Thyroid gland (tissue), 4 donors: ENCODE measurements at places on chromosomes 6 and 20.

DNA sequence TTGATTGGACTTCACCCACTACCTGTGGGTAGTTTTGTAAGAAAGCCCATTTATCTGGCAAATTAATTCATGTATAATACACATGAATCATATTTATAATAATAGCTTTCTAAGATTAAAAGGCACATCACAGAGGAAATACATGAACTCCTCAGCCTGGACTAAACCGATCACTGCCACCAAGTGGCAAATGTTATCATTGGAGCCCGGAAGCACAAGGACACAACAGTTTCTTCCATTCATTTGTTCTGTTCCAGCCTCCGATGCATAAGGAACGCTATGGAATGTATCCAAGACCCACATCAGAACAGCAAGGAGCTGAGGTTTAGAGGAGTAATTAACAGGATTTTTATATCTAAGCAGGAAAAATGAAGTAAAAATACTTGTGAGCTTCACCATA is 13.9 kb upstream of the IPCEF1 start:
- no peak overlapping the region for H3K27ac ChIP-seq
- H3K4me3 ChIP-seq = no peak overlapping the region
- no peaks in the 10 kb centered on the region for H3K4me1 ChIP-seq
- no peaks in the 10 kb centered on the region for H3K36me3 ChIP-seq

GRCh38 chr6:106155219-106155830 is 69.2 kb downstream of the PRDM1 start:
- no peaks in the 10 kb centered on the region for H3K36me3 ChIP-seq
- no peaks in the 10 kb centered on the region for H3K4me1 ChIP-seq
- H3K4me3 ChIP-seq = no peak overlapping the region
- H3K27ac ChIP-seq = no peak overlapping the region

- H3K27ac ChIP-seq = no peak overlapping the region
- no peaks in the 10 kb centered on the region for H3K4me1 ChIP-seq
- H3K36me3 ChIP-seq = no peaks in the 10 kb centered on the region
- H3K27me3 ChIP-seq = no peaks in the 10 kb centered on the region
- no peak for DNase-seq
Measured at GRCh38 chr6:42520786-42521607, 42.8 kb upstream of the UBR2 start.

- no peak for DNase-seq
- no peaks in the 10 kb centered on the region for H3K36me3 ChIP-seq
- H3K27me3 ChIP-seq = no peaks in the 10 kb centered on the region
- no peak overlapping the region for H3K4me3 ChIP-seq
- H3K4me1 ChIP-seq = no peaks in the 10 kb centered on the region
Measured at GRCh38 chr6:41964201-41964887, 22.7 kb upstream of the CCND3 start.

- no peak overlapping the region for H3K4me3 ChIP-seq
- H3K4me1 ChIP-seq = no peaks in the 10 kb centered on the region
- DNase-seq = no peak
Measured at GRCh38 chr6:164178679-164179332, 764.3 kb downstream of the QKI start.

DNA sequence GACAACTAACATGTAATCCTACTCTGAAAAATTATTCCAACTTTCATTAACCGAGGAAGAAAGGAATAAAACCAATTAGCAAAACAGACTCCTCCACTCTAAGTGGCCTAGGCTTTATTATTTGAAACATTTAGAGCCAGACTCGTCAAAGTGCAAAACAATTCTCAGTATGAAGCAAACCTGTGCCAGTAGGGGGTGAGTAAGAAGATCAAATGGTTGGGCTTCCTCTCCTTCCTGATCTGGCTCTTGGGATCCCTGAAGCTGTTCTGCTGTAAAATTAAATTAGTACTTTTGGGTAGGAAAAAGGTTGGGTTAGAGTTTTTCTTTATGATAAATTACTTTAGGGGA is 177.6 kb upstream of the MAN1A1 start:
- no peaks in the 10 kb centered on the region for H3K36me3 ChIP-seq
- H3K27me3 ChIP-seq = no peaks in the 10 kb centered on the region
- H3K27ac ChIP-seq = no peak overlapping the region
- H3K4me1 ChIP-seq = no peaks in the 10 kb centered on the region
- H3K4me3 ChIP-seq = no peak overlapping the region

GRCh38 chr6:2565499-2565898 is 185.2 kb downstream of the MYLK4 start:
- no peaks in the 10 kb centered on the region for H3K27me3 ChIP-seq
- DNase-seq = no peak
- H3K4me3 ChIP-seq = no peak overlapping the region
- H3K4me1 ChIP-seq = no peaks in the 10 kb centered on the region
- no peak overlapping the region for H3K27ac ChIP-seq

DNA sequence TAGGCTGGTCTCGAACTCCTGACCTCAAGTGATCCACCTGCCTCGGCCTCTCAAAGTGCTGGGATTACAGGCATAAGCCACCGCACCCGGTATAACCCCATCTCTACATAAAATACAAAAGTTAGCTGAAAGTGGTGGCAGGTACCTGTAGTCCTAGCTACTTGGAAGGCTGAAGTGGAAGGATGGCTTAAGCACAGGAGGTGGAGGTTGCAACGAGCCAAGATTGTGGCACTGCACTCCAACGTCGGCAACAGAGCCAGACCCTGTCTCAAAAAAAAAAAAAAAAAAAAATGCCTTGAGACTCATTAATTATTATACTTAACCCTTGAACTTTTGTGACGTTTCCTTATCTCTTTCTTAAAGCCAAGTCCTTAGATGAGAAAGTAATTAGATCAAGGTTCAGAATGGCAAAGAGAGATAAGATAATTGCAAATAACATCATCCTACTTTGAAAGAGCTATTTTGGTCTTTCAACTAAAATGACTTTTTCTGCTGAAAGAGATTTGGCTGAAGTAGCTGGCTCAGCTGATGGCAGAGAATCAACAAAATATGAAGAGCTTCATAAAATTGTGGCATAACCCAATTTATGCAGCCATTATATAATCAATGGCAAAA is 4.7 kb upstream of the SHLD1 start:
- peaks cover 8% of the 10 kb centered on the region for H3K4me1 ChIP-seq
- H3K36me3 ChIP-seq = no peaks in the 10 kb centered on the region
- no peak overlapping the region for H3K27ac ChIP-seq
- DNase-seq = no peak
- no peaks in the 10 kb centered on the region for H3K27me3 ChIP-seq

- no peaks in the 10 kb centered on the region for H3K27me3 ChIP-seq
- peaks cover 13% of the 10 kb centered on the region for H3K36me3 ChIP-seq
- DNase-seq = no peak
- no peak overlapping the region for H3K4me3 ChIP-seq
- H3K27ac ChIP-seq = no peak overlapping the region
- no peaks in the 10 kb centered on the region for H3K4me1 ChIP-seq
Measured at GRCh38 chr20:34949120-34949519, 6.5 kb downstream of the GSS start.

- H3K27me3 ChIP-seq = peaks cover 31% of the 10 kb centered on the region
- DNase-seq = no peak
- H3K27ac ChIP-seq = no peak overlapping the region
- H3K4me1 ChIP-seq = no peaks in the 10 kb centered on the region
- no peaks in the 10 kb centered on the region for H3K36me3 ChIP-seq
- H3K4me3 ChIP-seq = no peak overlapping the region
Measured at GRCh38 chr20:63475209-63475608, 2.8 kb upstream of the KCNQ2 start.
